NCI-H69 (cell line): ENCODE measurements at places on chromosomes 12 and 14.

- peak; percentile 16 for DNase-seq
These were observed 8.1 kb downstream of the PNP start for GRCh38 chr14:20477211-20477876.

DNA sequence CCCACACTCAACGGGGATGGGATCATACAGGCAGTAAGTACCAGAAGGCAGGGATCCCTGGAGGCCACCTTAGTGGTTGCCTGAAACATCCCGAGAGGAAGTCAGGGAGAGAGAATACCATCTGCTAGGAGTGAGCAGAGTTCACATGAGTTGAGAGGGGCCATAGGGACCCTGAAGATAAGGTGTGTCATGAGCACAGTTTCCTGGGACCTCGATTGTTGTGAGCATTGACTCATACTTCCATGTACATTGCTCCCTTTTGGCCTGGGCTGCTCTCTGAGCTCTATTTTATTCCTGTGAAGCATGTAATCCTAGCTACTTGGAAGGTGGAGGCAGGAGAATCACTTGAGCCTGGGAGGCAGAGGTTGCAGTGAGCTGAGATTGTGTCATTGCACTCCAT is 120.5 kb downstream of the TBC1D30 start:
- no peak for DNase-seq

DNA sequence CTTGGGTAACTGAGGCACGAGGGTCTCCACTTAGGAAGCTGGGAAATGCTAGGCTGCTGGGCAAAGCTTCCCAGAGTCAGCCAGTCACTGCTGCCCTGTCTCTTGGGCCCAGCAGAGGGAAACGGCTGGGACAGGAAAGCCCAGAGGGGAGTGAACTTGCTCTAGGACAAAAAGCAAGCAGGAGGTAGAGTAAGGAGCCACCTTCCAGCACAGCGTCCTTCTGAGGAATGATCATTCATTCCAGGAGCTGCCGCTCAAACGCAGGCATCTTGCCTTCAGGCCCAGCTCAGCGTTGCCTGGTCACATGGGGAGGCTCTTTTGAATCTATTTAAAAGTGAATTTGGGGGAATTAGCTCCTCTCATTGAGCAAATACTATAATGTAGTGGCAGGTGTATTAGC is 118.6 kb downstream of the CRACR2A start:
- DNase-seq = no peak

DNA sequence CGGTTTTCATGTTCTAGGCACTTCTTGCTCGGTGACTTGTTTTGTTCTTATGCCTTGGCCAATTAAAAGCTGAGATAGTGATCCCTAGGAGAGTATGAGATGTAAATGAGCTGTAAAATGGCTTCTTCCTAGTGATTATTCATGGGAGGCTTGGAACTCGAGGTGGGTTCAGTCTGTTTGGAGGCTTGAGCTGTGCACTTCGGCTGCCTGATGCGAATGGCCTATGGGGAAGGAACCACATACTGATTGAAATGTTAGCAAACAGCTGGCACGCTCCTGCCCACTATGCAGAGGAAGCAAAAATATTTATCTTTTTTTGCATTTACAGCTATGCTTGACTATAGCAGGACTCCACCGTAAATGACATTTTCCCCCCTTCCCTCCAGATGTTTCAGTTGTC is 75.5 kb downstream of the PLXNC1 start:
- DNase-seq = no peak

DNA sequence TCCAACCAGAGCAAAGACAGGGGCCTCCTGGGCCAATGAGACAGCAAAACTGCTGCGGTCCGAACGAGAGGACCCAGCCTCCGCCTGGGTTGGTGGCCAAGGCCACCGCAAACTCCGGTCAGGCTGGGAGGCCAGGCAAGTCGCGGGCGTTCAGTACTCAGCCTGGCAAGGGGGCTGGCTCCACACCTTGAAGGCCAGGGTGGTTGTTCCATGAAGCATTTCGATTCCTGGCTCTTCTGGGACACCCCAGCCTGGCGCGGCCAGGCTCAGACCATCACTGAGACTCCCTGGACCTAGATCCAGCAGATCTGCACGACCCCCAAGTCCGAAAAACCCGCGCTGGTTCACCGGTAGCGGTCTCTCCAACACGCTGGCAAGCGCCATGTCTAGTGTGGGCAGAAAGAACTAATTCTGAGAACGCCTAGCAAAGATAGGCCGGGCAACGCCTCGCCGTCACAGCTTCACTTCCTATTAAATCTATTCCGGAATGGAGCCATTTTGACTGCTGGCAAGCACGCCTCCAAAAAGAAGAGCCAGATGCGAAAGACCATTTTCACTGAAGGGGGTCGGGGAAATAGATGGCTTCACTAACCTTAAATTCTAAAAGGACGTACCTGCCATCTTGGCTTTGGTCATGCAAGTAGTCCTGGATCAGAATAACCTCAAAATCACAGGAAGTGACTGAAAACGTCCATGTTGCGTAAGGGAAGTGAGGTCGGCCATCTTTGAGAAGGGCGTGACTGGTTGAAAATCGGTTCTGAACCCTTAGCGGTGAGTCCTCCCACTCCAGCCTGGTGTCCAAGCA is at the start of gene PSMB5:
PSMB5 (minus strand) TSS at position 403 of the 805 bp plus-strand sequence; CDS start at position 384, 19 bp downstream.
- DNase-seq = no peak

DNA sequence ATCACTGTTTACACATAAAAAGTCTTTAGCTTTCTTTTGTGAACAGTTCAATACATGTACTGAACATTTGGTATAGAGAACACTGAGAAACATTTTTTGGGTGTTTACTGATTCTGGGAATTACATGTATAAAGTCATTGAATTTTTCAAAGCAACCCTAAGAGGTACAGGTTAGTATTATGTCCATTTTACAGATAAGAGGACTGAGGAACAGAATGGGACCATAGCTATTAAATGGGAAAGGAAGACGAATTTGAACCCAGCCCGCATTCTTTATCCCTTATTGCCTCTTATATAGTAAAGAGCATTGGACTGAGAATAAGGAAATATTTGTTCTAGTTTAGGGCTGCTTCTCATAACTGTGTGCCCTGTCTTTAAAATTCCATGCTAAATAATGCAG is 889 bp upstream of the KANSL2 start:
- DNase-seq = no peak

GRCh38 chr12:12523229-12523628 is 39.4 kb downstream of the DUSP16 start:
- peak; percentile 25 for DNase-seq

DNA sequence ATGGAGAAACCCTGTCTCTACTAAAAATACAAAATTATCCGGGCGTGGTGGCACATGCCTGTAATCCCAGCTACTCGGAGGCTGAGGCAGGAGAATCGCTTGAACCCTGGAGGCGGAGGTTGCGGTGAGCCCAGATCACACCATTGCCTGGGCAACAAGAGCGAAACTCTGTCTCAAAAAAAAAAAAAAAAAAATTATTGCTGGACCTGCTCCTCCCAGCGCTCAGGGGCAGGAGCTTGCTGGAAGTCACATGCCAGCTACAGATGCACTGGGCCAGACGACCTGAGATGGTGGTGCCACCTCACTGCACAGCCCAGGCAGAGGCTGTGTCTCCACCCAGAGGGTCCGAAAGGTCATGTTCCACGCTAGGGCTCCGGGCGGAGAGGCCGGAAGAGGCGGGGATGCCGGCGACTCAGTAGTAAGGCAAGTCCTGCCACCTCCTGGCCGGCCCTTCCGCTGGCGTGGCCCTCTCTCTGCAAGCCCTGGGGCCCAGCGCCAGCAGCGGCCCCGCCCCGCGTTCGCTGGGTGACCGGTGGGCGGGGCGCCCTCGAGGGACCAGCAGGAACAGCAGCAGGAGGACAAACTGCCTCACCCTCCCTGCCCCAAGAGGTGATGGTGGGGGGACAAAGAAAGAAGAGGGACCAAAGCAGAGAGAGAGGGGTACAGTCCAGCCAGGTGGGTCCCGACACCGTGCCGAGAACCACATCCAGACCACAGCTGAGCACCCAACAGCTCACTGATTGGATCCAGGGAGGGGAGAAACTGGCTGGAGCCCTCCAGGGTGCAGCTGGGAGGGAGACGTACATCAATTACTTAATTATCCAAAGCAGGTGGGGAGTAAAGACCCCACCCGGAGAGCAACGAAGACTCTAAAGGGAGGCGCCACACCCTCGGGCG is 3.6 kb upstream of the RHOF start:
- DNase-seq = peak; percentile 96

- no peak for DNase-seq
These were observed 8.5 kb downstream of the PLEKHD1 start for GRCh38 chr14:69493038-69493437.

DNA sequence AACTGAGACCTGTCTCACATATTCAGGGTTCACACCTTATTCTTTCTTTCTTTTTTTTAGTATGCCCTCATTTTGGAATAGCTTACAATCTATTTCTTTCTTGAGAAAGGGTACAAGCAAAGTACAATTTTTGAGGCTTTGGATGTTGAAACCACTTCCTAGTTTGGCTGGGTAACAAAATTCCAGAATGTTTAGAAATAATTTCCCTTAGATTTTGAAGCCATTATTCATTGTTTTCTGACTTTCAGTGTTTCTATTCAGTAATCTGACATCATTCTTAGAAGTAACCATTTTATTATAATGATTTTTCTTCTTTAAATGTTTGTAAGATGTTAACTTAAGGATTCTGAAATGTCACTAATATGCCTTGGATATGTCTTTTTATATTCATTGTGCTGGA is 28.2 kb downstream of the ST8SIA1 start:
- no peak for DNase-seq

DNA sequence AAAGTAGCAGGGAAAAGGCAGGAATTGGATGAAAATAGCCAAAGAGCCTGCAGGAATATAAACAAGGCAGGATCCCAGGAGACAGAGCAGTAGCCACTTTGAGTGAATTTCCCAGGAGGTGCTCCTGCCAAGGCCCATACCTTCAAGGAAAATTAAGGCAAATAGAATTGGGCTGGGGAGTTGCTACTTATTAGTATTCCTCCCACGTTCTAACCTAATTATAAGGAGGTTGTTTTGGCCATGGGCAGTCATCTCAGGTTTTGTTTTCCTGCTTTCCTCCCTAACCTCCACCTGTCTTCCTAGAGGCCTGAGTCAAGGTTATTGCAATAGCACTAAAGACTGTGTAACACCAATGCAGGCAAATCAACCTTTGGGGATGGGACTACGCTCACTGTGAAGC is 73.1 kb downstream of the DAD1 start:
- no peak for DNase-seq

- DNase-seq = no peak
These were observed 4.7 kb downstream of the IRF9 start for GRCh38 chr14:24165785-24166184.

GRCh38 chr12:3251067-3251466 is 173.9 kb downstream of the TSPAN9 start:
- no peak for DNase-seq

GRCh38 chr14:70804556-70805162 is 4.7 kb downstream of the MAP3K9 start:
- no peak for DNase-seq

DNA sequence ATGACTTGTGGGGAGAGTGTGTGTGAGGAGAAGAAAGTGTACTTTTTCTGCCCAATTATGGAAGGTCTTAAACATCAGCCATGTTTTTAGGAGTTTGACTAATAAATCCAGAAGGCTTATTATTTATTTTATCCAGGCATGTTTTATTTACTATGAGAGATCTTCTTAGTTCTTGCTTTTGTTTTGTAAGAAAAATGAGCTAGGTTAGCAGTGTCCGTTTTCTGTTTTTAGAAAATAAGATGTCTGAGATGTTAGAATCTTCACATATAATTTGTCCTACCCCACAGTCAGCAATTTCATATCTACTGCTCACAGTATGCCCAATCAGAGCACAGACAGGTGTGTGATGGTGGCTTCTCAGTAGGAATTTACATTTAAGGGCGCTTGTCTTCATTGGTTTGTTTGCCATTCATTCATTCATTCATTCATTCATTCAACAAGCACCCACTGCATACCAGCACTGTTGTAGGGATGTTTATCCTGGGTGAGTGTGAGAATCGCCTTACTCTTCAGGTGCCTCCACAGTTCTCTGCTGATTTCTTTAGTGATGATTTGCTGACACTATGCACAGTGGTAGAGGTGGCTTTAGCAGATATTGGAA is 83.2 kb downstream of the CRADD start:
- DNase-seq = no peak

DNA sequence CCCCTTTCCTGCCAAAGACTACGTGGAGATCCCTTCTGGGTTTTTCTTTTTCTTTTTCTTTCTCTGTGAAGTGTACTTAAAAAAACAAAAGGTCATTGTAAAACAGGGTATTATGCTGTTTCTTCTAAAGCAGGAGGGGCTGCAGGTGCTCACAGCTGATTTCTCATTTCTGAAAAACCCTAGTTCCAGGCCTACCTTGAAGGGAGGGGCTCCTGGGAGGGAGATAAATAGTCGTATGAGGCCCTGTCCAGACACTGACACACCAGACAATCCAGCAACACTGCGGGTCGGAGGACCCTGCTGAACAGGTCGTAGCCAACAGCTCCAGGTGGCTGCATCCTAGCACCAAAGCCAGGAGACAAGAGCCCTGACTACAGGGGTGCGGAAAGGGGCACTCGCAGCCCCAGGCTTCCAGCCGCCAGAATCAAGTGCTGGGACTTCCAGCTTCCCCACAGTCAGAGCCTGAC is 41.1 kb downstream of the PSMA6 start:
- DNase-seq = no peak

DNA sequence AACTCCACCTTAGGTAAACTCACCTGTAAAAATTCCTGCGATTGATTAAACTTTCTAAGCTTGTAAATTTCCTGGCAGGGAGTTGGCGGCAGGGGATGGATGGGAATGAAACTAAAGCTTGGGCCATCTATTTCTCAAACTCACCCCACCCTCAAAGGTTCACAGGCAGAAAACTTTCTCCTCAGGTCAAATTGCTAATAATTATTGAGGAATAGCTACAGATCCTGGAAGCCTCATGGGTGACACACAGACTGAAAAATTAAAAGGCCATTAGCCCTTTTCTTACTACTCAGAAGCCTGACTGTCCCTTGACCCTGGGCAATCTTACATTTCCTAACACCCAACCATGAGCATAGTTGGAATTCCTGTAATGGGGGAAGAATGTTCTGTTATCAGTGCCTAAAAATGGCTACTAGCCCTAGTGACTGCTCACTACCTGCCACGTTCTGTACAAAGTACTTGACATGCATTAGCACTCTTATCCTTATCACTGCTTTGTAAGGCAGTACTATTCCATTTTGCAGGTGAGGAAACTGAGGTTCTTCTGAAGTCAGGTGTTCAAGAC is 12.4 kb upstream of the SYNDIG1L start:
- DNase-seq = no peak

GRCh38 chr14:24613241-24613640 is 3.8 kb upstream of the GZMH start:
- no peak for DNase-seq
